ENCODE measurements at places on chromosomes 1 and 21. TPM values are rescaled to one million over a fixed set of nuclear protein-coding genes. Genes with fewer than 3 reads are reported as not detected.

- H3K4me1 ChIP-seq: no peaks in the 10 kb centered on the region
- DNase-seq: no peak
- H3K27ac ChIP-seq: no peak overlapping the region
Observed at GRCh38 chr1:229209816-229210215, 61.1 kb upstream of the RAB4A start.

The AADACL3 gene
- not detected for total RNA-seq

DNA sequence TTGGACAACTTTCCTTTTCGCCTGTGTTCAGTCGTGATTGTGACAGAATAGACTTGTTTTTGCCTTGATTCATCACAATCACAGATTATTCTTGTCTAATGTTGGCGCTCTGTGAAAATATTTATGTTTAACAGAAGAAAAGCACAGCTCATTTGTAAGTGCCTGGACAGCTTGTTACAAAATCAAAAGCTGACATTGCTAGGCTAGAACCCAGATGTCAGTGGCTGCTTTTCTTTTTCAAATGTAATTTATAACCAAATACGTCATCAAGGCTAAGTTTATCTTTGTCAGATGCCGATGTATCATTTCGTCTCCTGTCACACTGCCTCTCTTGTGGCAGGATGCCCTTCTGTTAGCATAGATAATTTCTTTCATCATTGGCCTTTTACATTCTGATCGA, 1227.3 kb downstream of the PLA2G4A start:
- H3K36me3 ChIP-seq: no peaks in the 10 kb centered on the region
- no peak overlapping the region for H3K27ac ChIP-seq
- no peak overlapping the region for H3K4me3 ChIP-seq
- no peaks in the 10 kb centered on the region for H3K4me1 ChIP-seq
- no peaks in the 10 kb centered on the region for H3K27me3 ChIP-seq
- DNase-seq: no peak

DNA sequence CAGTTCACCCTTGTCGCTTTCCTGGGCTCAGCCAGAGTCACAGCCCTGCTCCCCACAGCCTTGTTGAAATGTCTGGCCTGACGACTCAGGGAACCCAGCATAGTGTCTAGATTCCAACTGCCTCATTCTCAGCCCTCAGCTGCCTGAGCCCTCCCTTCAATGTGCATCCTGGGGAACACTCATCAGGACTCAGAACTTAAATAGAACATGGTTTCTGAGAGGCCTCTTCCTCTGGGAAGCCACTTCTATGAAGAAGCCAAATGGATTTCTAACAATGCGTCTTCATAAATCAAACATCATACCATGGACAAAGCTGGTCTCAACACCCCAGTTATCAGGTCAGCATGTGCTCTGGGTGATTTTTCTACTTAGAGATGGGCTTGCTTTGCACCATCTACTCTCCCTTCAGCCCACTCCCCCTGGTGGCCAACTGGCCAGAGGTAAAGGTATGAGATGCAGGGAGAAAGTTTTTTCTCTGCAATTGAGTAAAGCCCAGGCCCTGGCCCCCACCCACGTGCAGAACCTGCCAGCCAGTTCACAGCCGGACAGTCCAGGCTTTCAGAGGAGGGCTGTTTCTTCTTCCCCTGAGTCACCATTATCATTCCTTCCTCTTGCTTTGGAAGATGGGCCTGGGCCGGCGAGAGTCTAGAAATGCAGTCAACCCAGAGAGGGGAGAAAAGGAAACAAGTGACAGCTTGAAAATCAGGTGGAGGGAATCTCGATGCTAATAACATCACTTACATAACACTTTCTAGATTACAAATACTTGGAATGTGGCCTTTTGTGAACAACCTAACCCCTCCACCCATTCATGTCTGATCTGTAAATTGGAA, 32.1 kb downstream of the CD244 start:
- no peak overlapping the region for H3K4me3 ChIP-seq
- no peaks in the 10 kb centered on the region for H3K27me3 ChIP-seq
- H3K27ac ChIP-seq: no peak overlapping the region
- no peaks in the 10 kb centered on the region for H3K36me3 ChIP-seq

GRCh38 chr1:2310332-2311183, 80.8 kb downstream of the MORN1 start:
- no peak for DNase-seq
- H3K27ac ChIP-seq: peak overlapping the region; percentile 92

GRCh38 chr1:42014823-42015222, 96.1 kb upstream of the HIVEP3 start:
- no peaks in the 10 kb centered on the region for H3K36me3 ChIP-seq
- no peak overlapping the region for H3K4me3 ChIP-seq
- DNase-seq: no peak
- no peak overlapping the region for H3K27ac ChIP-seq

- H3K36me3 ChIP-seq: no peaks in the 10 kb centered on the region
- H3K4me3 ChIP-seq: peak within 1 kb of the TSS; percentile 66
- peaks cover 33% of the 10 kb centered on the region for H3K4me1 ChIP-seq
- H3K27ac ChIP-seq: peak within 1 kb of the TSS; percentile 79
- H3K27me3 ChIP-seq: peaks cover 13% of the 10 kb centered on the region
- peak; percentile 83 for DNase-seq
Observed at GRCh38 chr1:24186993-24187790, at the start of gene IFNLR1. Gene IFNLR1 (minus strand): TSS chr1:24187289. CDS start chr1:24187248, 41 bp downstream.

DNA sequence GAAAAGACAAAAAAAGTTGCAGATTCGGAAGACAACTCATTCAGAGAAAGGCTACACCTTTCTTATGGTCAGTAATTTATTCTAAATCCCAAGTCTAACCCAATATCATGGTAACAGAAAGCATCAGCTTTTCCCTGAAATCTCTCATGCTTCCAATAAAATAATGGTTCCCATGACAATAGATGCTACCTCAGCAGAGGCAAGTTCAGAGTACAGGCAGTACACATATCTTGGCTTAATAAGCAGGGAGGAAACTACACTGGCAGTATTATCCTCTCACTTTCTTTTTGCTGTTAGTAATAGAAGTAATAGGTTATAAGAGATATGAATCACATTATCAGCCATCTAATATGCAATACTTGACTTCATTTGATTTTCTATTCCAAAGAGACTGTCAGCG, 137.1 kb downstream of the DPYD start:
- H3K27ac ChIP-seq: no peak overlapping the region
- no peak overlapping the region for H3K4me3 ChIP-seq
- H3K4me1 ChIP-seq: no peaks in the 10 kb centered on the region
- no peaks in the 10 kb centered on the region for H3K27me3 ChIP-seq
- DNase-seq: no peak

The FASLG gene
- total RNA-seq: 1.2 TPM

The TMPRSS2 gene
- total RNA-seq: 87.7 TPM
